Liver (tissue), 10 donors: ENCODE measurements at places on chromosomes 11 and 22.
A peak's percentile ranks its signal among the peaks of the same experiment; 100 is the strongest.

DNA sequence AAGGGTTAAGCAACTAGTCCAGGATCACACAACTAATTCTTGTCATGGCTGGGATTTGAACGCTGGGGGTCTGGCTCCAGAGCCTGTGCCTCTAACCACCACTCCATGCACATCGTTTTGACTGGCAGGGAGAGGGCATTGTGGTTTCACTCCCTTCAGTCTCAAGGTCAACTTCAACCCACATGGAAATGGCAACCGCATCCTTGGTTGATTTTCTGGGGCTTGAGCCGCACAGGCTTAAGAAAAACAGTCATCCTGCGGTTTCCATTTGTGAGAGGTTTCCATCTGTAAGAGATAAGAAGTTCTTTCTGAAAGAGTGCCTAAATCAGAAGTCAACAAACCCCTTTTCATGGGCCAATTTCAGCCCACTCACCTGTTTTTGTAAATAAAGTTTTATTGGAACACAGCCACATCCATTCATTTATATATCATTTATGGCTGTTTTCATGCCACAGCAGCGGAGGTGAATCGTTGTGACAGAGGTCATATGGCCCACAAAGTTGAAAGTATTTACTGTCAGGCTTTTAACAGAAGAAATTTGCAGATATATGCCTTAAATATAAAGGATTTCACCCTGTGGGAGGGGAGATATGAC lies 65.7 kb downstream of the SGSM1 start:
- DNase-seq: no peak

DNA sequence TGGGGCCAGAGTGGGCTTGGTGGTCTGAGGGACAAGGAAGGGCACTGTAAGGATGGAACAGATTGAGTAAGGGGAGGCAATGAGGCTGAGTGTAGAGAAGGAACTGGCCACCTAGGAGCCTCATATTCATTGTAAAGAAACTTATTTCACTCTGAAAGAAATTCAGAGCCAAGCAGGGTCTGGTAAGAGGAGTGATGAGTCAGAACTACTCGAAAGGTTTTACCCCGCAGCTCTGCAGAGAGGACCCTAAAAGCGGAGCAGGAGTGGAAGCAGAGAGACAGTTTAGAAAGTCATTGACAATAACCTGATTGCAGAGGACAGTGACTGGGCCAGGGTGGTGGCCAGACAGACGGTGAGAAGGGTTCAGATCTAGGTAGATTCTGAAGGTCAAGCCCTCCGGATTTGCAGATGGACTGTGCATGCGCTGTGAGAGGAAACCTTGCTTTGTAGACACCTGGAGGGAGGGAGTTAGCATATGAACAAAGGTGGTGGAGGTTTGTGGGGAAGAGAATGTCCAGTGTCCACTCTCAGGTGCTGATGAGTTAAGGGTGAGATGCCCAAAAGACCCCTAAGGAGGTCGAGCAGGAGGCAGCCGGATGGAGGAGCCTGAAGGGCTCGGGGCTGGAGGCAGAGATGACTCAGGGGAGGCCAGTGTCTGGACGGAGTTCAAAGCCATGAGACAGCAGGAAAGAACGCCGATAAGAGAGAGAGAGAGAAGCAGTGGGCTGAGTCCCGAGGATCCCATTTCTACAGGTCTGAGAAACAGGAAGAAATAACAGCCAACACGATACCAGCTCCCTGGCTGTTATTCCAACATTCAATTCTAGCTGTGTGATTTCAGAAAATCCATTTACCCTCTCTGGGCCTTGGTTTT lies 546.0 kb downstream of the BRD1 start:
- no peak for DNase-seq

- DNase-seq: no peak
These were observed 7.6 kb downstream of the OR56A1 start for GRCh38 chr11:6022956-6023355.

- DNase-seq: no peak
These were observed 8.4 kb upstream of the CTR9 start for GRCh38 chr11:10742460-10743208.

DNA sequence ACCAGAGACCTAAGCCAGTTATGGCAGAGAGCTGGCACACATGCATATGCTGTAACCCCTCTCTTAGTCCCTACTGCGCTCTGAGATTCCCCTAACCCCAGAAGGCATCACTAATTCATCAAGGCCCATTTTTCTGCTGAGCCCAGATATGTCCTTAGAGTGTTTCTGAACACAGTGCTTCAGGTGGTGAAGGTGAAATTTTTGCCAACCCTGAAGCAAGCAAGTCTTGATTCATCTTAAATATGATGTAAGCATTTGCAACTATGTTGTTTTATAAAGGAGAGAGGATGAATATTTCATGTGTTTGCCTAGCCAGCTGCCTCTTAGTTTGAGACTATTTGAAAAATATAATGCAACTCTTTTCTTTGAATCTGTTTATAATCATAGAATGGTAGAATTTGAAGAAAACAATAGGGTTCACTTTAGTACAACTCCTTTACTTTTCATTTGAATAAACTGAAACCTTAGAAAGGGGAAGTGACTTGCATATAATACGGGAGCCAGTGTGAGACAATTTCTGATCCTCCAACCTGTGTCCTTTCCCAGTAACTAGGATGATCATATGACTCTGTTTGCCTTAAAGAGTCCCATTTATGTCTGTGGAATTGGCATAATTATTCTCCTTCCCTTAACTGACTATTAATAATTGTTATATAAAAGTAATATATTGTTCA lies 194.3 kb upstream of the MTNR1B start:
- DNase-seq: no peak

DNA sequence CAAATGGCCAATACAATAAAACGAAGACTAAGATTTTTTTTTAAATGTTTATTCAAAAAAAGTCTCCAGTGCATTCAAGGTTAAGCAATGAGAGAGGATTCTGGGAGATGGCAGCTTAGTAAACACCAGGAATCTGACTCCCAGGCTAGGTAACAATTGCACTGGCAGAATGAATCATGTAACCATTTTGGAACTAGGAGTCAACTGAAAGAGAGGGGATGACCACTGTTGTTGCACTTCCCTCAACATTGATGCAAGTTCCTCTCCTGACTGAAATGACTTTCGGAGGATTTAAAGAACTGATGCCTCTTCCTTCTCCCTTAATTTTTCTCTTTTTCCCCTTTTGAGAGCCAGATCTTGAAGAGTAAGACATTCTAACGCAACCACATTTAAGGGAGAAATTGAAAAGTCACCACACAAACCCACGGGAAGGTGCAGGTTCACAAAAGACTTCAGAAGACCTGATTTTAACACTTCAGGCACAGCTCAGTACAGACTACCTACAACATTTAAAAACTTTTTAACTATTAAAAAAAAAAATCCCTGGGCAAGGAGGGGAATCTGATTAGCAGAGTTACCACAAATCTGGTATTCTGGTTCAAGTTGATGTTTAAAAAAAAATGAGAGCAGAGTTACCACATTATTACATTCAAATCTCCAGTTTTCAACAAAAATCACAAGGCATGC lies 56.8 kb downstream of the FCHSD2 start:
- no peak for DNase-seq

DNA sequence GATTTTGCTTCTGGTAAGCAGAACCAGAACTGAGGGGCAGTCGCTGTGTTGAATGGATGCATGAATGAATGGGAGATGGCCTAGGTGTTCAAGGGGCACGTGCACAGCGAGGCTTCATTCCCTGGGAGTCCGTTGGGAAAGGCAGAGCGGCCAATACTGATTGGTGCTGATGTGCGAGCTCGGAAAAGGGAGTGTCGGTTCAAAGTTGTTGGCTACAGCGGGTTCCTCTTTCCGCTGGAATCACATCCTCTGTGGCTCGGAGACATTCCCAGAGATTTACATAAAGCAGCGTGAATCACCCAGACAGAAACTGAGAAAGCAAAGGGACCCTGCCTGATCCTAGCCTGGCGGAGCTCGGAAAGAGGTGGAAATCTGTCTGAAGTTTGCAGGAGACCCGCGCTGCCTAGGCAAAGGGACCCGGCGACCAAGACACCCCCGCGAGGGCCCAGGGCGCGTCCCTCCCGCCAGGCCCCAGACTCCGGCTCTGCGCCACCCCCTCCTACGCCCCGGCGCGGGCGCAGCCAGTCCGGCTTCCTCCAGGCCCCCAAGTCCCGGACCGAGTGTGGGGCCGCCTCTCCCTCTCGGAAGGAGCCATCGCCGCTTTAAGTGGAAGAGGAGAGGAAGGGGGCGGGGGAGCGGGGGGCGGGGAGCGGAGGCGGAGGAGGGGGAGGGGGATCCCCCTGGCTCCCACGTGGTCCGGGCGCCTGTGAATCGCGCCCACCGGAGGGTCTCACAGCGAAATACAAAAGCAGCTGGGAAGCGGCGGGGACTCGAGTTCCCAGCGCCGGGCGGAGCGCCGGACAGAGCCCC lies at the start of gene FJX1:
Gene FJX1, plus strand, starts transcription at position 774 of the 810 bp plus-strand sequence. CDS start 177 bp downstream, outside the sequence.
- peak; percentile 37 for DNase-seq

GRCh38 chr11:1830322-1831223 lies 4.2 kb upstream of the SYT8 start:
- no peak for DNase-seq

DNA sequence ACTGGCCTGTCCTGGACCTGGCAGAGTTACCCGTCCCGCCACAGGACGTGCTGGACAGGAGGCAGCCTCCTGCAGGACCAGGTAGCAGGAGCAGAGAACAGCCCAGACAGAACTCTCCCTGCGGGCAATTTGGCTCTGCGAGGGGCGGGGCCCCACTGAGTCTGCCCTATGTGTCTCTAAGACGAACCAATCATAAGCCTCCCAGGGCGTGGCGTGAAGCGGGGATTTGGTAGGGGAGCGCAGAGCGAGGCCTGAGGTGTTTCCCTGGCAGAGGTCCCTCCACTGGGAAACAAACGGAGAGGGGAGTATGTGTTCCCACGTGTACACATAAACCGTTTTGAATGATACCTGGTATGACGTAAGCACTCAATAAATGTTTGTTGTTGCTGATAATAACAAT lies 7.4 kb downstream of the CD82 start:
- DNase-seq: no peak

DNA sequence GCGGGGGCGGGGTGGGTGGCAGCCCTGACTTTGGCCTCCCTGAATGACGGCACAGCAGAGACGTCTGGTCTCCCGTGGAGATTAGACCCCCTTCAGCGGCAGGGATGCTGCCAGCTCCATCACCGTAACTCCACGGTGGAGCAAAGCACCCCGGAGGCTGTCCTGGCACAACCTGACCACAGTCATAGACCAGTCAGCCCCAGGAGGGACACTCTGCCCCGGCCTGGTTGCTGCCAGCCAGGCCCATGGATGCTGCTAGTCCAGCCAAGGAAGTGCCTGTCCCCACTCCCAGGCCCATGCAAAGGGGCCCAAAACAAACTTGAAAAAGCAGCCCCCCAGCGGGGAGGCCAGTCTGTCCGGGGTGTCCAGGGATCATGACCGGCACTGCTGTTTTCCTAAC lies 11.5 kb upstream of the ANO1 start:
- peak; percentile 19 for DNase-seq

DNA sequence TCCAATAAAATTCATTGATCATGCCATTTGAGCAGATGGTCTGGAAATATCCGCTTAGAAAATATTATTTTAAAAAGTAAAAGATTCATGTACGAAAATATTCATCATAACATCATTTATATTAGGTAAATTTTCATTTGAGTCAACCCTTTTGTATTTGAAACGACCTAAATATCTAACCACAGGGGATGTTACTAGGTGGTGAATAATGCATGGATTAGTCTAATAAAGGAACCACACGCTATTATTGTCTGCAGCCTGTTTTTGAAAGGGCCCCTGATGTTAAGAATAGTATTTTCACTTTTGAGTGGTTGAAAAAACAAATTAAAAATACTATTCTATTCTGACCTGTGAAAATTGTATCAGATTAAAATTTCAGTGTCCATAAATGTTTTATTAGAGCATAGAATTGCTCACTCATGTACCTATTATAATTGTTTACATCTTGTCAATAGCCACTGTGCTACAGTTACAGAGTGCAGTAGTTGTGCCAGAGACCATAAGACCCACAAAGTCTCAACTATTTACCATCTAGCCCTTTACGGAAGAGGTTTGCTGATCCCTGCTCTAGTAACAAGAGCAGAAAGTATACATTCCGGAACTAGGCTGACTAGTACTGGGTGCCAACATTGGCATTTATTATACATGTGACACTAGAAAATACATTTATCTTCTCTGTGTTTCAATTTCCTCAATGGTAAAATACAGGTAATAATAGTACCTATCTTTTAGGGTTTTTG lies 176.1 kb downstream of the LRRC4C start:
- no peak for DNase-seq

DNA sequence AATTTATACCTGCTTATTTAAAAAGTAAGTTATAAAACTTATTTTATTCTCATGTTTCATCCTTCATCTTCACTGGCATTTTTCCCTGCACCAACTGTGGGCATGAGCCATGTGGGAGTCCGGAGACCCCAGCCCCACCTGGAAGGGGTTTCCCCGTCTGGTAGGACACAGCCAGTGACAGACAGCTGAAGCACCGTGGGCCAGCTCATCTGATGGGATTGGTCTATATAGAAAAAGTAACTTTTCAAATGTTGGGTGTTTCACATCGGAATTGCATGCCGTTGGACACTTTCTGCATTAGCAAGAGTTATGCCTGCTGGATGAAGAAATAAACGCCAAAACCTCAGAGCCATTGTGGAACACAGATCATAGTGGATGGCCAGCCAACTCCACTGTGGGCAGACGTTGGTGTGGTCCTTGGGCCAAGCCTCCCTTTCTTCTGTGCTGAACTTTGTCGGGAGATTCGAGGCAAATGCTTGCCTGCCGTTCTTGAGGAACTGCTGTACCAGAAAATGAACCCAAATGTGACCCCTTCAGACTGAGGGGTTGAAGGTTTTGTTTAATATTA lies 1329.3 kb downstream of the TBC1D22A start:
- no peak for DNase-seq

- no peak for DNase-seq
These were observed 568.6 kb upstream of the CADM1 start for GRCh38 chr11:116072601-116073410.

DNA sequence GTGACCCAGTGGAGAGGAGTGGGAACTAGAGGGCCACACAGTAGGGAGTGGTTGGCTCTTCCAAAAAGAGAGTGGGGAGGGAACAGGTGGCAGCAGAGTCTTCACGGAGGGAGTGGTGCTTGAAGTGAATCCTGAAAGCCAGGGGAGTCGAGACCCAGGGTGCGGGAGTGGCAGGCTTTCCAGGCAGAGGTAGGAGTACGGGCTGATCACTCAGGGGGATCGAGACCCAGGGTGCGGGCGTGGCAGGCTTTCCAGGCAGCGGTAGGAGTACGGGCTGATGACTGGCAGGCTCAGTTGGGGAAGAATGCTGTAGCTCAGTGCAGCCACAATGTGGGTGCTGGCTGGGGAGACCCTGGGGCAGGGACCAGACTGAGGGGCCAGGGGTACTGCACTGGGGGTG lies 148.2 kb downstream of the TBC1D22A start:
- DNase-seq: no peak

DNA sequence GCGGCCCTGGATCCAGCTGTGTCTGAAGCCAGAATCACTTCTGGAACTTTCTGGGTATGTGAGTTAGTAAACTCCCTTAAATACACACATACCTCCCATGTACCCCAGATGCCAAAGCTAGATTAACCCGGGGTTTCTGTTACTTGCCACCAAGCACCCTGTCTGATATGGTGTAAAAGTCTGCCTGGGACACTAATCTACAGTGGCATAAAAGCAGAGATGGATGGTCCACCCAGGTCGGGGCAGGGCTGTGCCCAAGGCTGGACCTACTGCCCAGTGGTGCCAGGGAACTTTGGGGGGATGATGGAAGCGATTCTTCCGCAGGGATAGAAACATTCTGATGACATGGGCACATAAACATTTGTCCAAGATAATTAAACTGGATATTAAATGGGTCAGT lies 12.7 kb downstream of the MRGPRF start:
- DNase-seq: no peak

GRCh38 chr22:43090130-43090789 lies 1.1 kb upstream of the TTLL1 start:
- DNase-seq: no peak

- DNase-seq: no peak
These were observed 80.2 kb downstream of the SGSM3 start for GRCh38 chr22:40450616-40451015.
